Cardiac septum (tissue), 1 donor: ENCODE measurements at places on chromosomes 7 and 10. TPM values are rescaled to one million over a fixed set of nuclear protein-coding genes. Genes with fewer than 3 reads are reported as not detected.
A peak's percentile ranks its signal among the peaks of the same experiment; 100 is the strongest.

GRCh38 chr10:106252541-106252940 lies 912.0 kb downstream of the SORCS1 start:
- no peak for DNase-seq

DNA sequence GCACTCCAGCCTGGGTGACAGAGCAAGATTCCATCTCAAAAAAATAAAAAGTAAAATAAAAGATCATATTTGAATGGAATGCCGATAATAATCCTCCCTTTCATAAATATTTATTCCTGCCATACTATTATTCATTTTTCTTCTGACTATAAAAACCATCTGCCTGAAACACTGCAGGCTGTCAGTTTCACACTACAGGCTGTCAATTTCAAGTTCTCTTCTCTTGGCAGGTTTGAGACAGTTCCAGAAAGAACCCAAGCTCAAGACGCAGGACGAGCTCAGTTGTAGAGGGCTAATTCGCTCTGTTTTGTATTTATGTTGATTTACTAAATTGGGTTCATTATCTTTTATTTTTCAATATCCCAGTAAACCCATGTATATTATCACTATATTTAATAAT lies 18.2 kb upstream of the AGBL3 start:
- no peak for DNase-seq

DNA sequence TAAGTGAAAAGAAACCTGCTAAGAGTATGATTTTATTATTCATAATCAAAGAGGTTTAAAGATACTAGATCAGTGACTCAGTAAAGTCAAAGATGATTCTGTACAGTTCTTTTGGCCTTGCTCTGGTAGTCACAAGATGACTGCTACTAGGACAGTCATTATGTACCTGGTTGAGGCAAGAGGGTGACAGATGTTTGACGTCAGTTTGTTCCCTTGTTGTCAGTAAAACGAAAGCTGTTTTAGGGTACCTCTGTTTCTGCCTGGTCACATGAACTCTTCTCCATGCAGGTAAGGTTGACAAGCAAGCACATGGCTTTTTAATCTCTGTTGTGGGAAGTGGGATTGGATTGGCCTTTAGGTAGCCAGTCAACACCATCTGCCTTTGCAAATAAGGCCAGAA lies 308.0 kb downstream of the EXOC4 start:
- no peak for DNase-seq

DNA sequence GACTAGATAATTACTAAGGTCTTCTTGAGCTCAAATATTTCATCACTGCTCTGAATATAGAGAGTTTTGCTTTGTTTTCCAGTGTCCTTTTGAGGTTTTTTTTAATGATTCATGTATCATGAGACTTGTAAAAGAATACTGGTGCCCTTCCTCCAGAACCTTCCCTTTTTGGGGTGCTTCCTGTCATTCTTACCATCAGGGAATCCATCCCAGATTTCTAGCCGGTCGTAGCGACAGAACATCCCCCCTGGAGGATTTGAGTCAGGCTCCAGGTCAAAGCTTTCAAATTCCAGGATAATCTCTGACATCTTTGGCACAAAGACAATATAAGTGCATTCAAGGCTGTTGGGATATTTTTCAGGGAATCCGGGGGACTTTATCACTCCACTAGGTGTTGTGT lies 71.0 kb downstream of the NRP1 start:
- DNase-seq = no peak

DNA sequence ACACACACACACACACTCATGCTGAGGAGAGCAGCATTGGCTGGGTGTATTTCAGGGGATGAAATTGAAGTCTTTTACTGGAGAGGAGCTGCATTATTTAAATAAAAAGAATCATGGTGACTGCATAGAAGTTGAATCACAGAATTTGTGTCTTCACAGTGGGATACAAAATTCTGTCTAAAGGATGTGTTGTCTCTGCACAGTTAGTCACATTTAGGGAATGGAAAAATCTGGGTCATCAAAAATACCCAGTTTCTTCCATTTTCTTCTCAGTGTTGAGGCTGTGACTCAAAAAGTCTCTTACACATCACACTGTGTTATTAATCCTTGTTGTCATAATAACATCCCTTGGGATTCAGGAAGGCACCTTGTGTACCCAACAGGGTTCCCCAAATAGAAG lies 10.9 kb downstream of the PAPSS2 start:
- DNase-seq = no peak

- DNase-seq = no peak
These were observed 204.1 kb downstream of the ZNF365 start for GRCh38 chr10:62578301-62578700.

GRCh38 chr10:132684164-132684891 lies 101.6 kb downstream of the NKX6-2 start:
- peak; percentile 20 for DNase-seq

DNA sequence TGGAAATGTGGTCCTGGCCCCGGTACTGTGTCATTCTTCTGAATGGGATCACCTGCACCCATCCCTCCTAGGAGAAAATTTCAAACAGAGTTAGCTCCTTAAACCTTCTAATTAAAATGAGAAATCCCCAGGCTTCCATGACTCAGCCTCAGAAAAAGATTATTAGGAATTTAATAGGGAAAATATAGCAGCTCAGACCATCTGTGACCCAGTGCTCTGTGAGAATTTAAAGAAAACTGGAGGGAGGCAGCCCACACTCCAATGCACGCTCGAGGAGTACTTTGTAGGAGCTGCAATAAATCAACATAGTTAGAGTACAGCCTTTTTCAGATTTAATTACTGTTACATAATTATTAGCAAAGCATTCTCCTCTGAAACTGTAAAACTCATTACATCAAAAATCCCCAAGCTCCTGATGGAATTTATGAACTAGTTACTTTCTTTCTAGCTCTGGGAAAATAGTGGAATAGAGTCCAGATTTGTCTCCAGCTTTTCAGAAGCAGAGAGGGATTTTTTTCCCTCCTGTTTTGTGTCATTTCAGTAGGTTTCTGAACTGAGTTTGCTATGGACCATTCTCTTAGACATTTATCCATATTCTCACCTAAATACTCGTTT lies 30.1 kb downstream of the NEUROD6 start:
- no peak for DNase-seq

DNA sequence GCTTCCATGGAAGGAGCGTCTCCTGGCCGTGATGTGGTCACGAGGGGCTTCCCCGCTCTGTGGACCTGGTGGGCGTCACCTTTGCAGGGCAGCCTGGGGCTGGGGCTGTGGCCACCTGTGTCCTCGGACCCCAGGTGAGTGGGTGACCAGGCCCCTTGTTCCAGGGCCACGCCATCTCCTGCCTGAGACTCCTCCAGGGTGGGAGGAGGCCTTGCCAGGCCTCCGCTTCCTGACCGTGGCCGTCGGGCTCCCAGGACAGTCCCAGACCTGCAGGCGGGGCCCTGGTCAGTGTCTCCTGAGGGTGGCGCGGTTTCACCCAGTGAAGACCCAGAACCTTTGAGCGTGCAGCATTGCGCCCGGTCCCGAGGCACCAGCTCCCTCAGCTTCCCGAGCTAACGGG lies 20.4 kb upstream of the UTF1 start:
- no peak for DNase-seq

GRCh38 chr10:130470973-130471372 lies 334.8 kb downstream of the GLRX3 start:
- DNase-seq = peak; percentile 2

DNA sequence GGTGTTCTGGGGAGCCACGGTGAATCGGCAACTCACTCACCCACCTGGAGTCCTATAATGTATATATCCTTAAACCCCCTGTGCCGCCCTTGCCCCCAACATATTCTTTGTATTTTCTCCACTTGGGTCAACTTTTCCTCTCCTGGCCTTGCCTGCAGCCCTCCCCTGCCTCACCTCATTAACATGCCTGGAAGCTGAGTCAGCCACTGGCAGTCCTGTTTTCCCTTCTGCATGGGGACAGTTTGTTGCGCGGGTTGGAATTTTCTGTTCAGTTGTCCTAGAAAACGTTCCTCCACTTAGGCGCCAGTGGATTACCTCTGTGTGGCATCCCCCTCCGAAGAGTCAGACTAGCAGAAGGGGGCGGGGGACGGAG lies 97.4 kb downstream of the C10orf105 start:
- peak; percentile 66 for DNase-seq

DNA sequence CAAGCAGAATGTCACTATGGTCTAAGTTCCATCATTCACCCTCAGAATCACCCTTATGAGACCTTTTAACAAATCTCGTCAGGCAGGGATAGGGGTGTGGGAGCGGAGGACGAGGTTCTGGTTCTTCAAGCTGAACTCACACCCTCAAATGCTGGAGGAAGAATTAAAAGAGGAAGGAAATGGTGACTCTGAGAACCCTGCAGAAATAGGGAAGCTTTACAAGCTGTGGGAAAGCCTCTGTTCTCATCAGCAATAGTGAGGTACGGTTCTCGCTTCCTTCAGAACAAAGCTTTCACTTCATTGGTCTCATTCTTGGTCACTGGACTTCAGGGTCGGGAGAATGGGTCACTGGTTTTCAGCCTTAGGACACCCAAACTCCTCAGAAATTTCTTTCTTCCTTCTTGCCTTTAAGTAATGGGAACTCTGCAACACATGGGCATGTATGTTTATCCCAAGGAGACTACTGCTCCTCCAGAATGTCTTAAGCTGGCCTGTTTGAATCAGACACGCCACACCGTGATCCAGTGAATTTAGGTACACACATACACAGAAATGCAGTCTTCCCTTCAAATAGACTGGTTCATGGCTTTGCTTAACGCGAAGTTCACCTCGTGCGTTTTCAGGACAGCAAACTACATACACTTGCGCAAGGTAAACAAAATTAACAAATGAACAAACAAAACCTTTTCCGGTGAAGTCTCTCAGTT lies 226.0 kb downstream of the SFMBT2 start:
- DNase-seq = no peak

GRCh38 chr7:147944321-147944720 lies 646.2 kb upstream of the C7orf33 start:
- no peak for DNase-seq

- DNase-seq = no peak
These were observed 369.5 kb downstream of the SORCS3 start for GRCh38 chr10:105010411-105011121.

GRCh38 chr10:68271196-68271882 lies 39.4 kb upstream of the ATOH7 start:
- no peak for DNase-seq

GRCh38 chr10:2306081-2306480 lies 568.8 kb upstream of the ADARB2 start:
- DNase-seq = no peak

- DNase-seq = no peak
These were observed 9.4 kb downstream of the DDIT4 start for GRCh38 chr10:72283131-72283530.

DNA sequence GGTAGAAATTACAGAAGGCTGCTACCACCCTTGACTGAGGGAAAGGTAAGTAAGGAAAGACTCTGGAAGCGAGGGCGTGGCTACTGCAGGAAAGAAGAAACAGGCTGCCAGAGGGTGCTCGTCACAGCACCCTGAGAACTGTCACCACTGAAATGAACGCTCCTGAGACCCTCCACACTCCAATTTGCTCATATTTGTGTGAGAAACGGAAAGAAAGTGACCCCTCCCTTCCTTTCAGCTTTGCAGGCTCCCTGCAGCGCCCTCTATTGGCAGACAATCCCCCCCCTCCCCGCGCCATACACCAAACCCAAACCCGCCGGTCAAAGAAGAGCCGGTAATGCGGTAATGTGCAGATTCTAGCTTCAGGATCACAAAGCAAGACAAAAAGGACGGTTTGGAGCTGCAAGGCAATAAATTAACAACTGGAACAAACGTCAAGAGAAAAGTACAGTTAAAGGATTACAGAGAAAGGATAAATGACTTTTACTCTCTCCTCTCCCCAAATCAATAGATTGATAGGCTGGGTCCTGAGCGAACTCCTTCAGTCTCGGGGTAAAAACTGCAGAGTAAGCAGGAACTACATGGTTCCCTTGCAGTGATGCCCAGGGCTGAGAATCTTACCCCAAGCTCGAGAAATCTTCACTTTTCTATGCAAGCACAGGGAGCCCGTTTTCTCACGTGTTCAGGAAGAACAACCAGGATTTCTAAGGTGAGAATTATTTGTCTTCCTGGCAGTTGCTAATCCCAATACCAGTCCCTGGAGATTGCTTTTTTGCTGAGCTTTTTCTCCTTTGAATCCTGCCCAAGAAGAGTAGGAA lies 47.6 kb downstream of the STEAP1B start:
- DNase-seq = no peak

DNA sequence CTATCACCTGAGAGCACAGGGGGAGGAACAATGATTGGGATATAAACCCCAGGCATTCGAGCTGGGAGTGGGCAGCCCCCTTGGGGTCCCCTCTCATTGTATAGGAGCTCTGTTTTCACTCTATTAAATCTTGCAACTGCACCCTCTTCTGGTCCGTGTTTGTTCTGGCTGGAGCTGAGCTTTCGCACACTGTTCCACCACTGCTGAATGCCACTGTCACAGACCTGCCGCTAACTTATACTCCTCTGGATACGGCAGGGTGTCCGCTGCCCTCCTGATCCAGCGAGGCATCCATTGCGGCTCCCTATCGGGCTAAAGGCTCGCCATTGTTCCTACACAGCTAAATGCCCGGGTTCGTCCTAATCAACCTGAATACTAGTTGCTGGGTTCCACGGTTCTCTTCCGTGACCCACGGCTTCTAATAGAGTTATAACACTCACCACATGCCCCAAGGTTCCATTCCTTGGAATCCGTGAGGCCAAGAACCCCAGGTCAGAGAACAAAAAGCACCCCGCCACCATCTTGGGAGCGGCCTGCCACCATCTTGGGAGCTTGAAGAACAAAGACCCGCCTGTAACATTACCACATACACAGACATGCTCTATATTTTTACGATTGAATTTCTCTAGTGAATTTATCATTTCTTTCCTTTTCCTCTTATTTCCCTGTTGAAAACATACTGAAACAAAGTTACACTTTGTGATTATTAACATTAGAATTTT lies 9.0 kb downstream of the ZWINT start:
- no peak for DNase-seq

GRCh38 chr10:52011118-52011517 lies 303.0 kb upstream of the DKK1 start:
- no peak for DNase-seq

DNA sequence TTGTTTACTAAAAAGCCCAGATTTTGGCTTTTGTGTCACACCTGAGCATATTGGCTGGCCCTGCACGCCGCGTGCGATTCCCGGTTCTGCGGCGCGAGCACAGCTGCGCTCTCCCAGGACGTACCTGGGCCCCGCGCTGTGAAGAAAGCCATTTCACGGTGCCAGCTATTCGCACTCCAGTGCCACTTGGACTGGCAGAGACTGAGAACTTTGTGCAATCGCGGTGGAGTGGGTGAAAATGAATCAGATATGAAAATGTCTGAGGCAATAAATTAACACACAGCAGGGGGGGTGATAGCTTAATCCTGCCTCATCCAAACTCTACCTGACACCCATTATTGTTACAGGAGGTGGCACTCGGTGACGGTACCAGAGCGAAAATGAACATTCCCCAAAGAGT lies 330.1 kb upstream of the MGMT start:
- DNase-seq = no peak

- DNase-seq = no peak
These were observed 622.5 kb downstream of the PARD3 start for GRCh38 chr10:34192646-34193045.

GRCh38 chr10:50439187-50439586 lies 184.6 kb downstream of the SGMS1 start:
- no peak for DNase-seq

Gene NUPR2
- not detected for total RNA-seq

Gene ARHGAP22
- total RNA-seq = 4.4 TPM

Gene SEMA4G
- total RNA-seq = 1.0 TPM

Gene GIMAP6
- total RNA-seq = 16.6 TPM

Gene JCAD
- total RNA-seq = 19.3 TPM

Gene EMX2
- total RNA-seq = 0.19 TPM

Gene TFEC
- 1.6 TPM for total RNA-seq

Gene CD36
- 717 TPM for total RNA-seq

Gene GATA3
- 1.2 TPM for total RNA-seq

Gene ASZ1
- total RNA-seq = not detected

Gene HYAL4
- 0.32 TPM for total RNA-seq

Gene AKR1C3
- 15.2 TPM for total RNA-seq
